ENCODE measurements at places on chromosomes 5 and 9. TPM values are rescaled to one million over a fixed set of nuclear protein-coding genes. Genes with fewer than 3 reads are reported as not detected.

The PFN3 gene
- polyA plus RNA-seq, result not detected

The SLCO6A1 gene
- polyA plus RNA-seq, result not detected

GRCh38 chr5:82389347-82389746 lies 111.2 kb upstream of the RPS23 start:
- DNase-seq, result no peak

DNA sequence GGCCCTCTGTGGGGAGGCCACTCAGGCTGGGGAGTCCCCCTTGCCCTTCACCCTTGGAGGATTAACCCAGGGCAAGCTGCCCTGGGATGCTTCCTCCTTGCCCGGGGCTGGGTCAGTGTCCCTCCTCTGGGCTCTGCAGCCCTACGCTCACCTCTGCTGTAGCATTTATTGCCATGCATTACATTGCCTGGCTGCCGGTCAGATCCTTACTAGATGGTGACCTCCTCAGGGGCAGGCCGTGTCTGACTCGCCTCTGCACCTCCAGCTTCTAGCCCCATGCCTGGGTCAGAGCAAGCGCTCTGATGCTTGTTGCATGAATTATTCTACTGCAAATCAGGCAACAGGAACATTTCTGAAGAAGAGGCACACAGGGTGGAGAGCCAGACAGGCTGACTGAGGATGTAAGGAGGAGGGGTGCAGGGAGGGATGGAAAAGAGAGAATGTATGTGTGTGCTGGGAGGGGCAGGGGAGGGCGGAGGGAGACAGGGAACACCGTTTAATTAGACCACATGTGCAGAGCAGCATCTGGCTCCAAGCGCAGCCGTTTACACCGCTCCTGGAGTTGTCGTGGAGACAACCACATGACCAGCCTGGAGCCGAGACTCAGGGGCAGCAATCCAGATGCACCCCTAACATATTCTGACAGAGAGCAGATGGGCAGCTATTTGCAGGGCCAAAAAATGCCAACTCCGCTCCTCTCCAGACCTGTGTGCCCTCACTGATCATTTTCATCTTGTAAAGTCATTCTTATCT lies 117.0 kb downstream of the CRB2 start:
- no peak for DNase-seq

GRCh38 chr9:1202512-1203280 lies 152.5 kb downstream of the DMRT2 start:
- DNase-seq, result no peak
